Psoas muscle (tissue), 8 donors: ENCODE measurements at places on chromosomes 1 and 21. TPM values are rescaled to one million over a fixed set of nuclear protein-coding genes. Genes with fewer than 3 reads are reported as not detected.

Gene DCST1
- 0.34 TPM for total RNA-seq

Gene S100A10
- 41.8 TPM for total RNA-seq

Gene CELA2B
- not detected for total RNA-seq

Gene NT5C1A
- 60.1 TPM for total RNA-seq

Gene FCRL1
- 0.40 TPM for total RNA-seq

Gene MLLT11
- total RNA-seq: 35.8 TPM

Gene TMPRSS15
- total RNA-seq: not detected

Gene LCE1A
- not detected for total RNA-seq

Gene DHX9
- 56.0 TPM for total RNA-seq

Gene CACNA1S
- 56.3 TPM for total RNA-seq

Gene SEMA6C
- 136 TPM for total RNA-seq

Gene FAM72D
- not detected for total RNA-seq

Gene DNAJC28
- total RNA-seq: 3.2 TPM

Gene RHBG
- total RNA-seq: not detected

Gene CGN
- not detected for total RNA-seq
